ENCODE measurements at places on chromosomes 1 and 21. TPM values are rescaled to one million over a fixed set of nuclear protein-coding genes. Genes with fewer than 3 reads are reported as not detected.

- H3K27ac ChIP-seq: no peak overlapping the region
- peaks cover 12% of the 10 kb centered on the region for H3K27me3 ChIP-seq
- no peak for DNase-seq
- H3K36me3 ChIP-seq: no peaks in the 10 kb centered on the region
- peaks cover 12% of the 10 kb centered on the region for H3K4me1 ChIP-seq
These were observed 16.2 kb downstream of the ATP1A4 start for GRCh38 chr1:160167580-160167979.

DNA sequence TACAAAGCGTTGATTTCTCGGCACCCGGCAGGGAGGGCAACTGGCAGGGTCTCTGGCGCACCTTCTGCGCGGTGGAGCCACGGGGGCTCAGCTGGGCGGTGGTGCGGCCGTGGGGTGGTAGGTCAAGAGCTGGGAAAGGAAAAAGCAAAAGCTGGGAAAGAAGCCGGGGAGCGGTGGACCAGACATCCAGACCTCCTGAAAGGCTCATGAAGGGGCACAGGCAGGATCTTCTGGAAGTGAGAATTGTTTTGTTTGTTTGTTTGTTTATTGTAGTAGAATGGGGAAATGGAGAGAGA, 7.2 kb upstream of the RNU1-1 start:
- peaks cover 45% of the 10 kb centered on the region for H3K27me3 ChIP-seq
- H3K4me1 ChIP-seq: peaks cover 5% of the 10 kb centered on the region
- no peaks in the 10 kb centered on the region for H3K36me3 ChIP-seq
- no peak for DNase-seq
- no peak overlapping the region for H3K27ac ChIP-seq

DNA sequence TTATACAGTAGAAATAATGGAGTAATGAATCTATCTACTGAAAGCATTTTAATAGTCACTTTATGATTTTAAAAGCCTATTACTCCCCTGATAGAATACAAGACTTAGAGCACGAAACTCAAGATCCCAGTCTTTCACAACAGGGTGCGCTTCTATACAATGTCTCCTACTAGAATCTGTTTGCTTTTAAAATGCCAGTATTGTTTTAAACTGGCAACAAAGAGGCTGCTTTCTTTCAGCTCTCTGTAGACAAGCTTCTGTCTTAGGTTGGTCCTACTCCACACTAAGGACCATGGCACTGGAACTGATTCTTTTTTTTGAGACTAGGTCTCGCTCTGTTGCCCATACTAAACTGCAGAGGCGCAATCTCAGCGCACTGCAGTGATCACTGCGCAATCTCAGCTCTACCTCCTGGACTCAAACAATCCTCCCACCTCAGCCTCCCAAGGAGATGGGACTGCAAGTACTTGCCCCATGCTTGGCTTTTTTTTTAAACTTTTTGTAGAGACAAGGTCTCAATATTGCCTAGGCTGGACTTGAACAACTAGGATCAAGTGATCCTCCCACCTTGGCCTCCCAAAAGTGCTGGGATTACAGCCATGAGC, 4.8 kb downstream of the DCAF8 start:
- no peaks in the 10 kb centered on the region for H3K27me3 ChIP-seq
- peaks cover 6% of the 10 kb centered on the region for H3K36me3 ChIP-seq
- peak overlapping the region; percentile 21 for H3K27ac ChIP-seq
- peaks cover 29% of the 10 kb centered on the region for H3K4me1 ChIP-seq
- DNase-seq: no peak

INAVA gene
- polyA plus RNA-seq: not detected

DNA sequence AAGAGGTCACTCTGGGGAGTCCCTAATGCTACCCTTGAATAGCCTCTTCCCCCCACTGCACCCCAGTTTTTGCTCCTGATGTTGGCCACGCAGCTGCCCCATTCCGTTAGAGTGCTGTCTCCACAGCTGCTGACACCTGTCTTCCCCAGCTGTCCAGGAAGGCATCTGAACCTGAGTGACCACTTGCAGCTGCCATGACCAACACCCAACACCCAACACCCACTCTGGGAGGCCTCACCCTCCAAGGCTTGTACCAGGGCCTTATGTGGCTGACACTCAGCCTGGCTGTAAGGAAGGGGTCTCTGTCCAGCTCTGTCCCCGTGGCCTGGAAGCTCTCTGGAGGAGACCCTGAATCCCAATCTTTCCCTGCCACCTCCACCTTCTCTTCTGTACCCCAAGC, 26.7 kb upstream of the LDLRAP1 start:
- no peaks in the 10 kb centered on the region for H3K4me1 ChIP-seq
- H3K36me3 ChIP-seq: no peaks in the 10 kb centered on the region
- H3K27ac ChIP-seq: no peak overlapping the region
- no peak overlapping the region for H3K4me3 ChIP-seq
- no peak for DNase-seq

PM20D1 gene
- 3.0 TPM for polyA plus RNA-seq

- H3K27me3 ChIP-seq: peaks cover 20% of the 10 kb centered on the region
- no peaks in the 10 kb centered on the region for H3K36me3 ChIP-seq
- no peak overlapping the region for H3K4me3 ChIP-seq
- no peak for DNase-seq
- H3K4me1 ChIP-seq: peaks cover 20% of the 10 kb centered on the region
- peak overlapping the region; percentile 86 for H3K27ac ChIP-seq
These were observed 21.7 kb upstream of the PEF1 start for GRCh38 chr1:31666263-31666963.

LIPI gene
- not detected for polyA plus RNA-seq

- DNase-seq: no peak
- H3K27ac ChIP-seq: no peak overlapping the region
- no peaks in the 10 kb centered on the region for H3K27me3 ChIP-seq
- H3K4me1 ChIP-seq: no peaks in the 10 kb centered on the region
- H3K36me3 ChIP-seq: no peaks in the 10 kb centered on the region
- no peak overlapping the region for H3K4me3 ChIP-seq
These were observed 14.6 kb downstream of the COL9A2 start for GRCh38 chr1:40302475-40302874.

DNA sequence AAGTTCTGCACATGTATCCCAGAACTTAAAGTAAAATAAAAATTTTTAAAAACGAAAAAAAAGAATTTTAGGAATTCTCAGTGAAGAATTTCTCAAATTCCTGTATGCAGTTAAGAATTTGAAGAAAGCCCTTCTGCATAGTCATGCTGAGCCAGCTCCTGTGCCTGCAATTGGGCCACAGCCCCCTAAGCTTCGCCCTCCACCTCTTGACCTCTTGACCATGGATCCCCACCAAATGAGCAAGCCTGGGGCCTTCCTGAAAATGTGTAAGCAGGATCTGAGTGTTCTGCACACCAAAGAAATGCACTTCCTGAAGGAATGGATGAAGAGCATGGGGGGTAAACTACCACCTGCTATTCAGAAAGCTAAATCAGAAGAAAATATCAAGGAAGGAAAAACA, 52.0 kb downstream of the NBPF6 start:
- H3K36me3 ChIP-seq: no peaks in the 10 kb centered on the region
- peaks cover 9% of the 10 kb centered on the region for H3K27me3 ChIP-seq
- H3K4me1 ChIP-seq: no peaks in the 10 kb centered on the region
- no peak for DNase-seq
- no peak overlapping the region for H3K27ac ChIP-seq

DNA sequence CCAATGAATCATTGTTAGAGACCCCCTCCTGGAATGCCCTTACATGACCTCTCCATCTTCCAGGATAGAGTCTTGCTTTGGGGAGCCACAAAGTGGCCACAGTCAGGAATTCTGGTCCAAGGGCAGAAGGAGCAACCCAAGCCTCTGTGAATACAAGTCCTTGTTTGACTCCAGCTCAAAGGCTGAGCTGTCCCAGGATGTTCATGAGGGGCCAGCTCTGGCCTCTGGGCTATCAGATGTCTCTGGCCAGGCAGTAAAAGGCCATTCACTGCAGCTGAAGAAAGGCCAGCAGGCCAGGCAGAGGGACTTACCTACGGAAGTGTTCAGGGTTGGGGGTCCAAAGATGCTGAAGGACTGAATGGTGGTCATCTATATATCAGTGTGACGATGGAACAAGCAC, 98.3 kb upstream of the IPO9 start:
- no peak for DNase-seq
- H3K4me3 ChIP-seq: no peak overlapping the region
- no peak overlapping the region for H3K27ac ChIP-seq

DNA sequence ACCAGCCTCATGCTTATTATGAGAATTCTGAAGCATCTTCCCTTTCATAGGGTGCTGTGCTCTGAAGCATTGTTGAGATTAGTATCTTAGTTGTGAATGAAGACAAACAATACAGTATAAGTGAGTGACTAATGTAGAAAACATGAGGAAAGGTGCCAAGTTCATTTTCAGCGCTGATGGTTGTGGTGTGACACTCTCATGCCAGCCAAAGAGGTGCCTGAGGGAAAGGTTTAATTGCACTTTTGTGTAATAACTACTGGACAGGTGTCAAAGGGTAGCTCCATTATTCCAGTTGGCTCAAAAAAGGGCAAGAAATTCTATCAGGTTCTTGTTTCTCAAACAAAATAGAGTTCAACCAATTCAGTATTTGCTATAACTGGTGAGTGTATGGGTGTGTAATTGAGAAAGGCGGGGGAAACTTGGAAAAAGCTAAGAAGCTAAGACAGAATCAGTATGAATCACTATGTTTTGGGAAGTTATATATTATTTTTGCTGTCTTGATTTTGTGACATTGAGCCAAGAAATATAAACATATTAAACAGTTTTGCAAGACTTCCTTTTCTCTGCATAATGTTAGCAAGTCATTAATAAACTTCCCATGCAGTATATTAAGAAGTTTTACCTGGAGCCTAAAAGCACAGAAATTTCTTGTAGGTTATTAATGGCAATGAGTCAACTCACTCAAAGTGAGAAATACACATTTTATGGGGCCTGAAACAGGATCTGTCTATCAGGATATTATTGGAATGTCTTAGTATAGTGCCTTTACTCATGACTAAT, 31.8 kb downstream of the KCNK2 start:
- no peak overlapping the region for H3K4me3 ChIP-seq
- no peak overlapping the region for H3K27ac ChIP-seq
- no peaks in the 10 kb centered on the region for H3K4me1 ChIP-seq
- H3K27me3 ChIP-seq: no peaks in the 10 kb centered on the region
- H3K36me3 ChIP-seq: no peaks in the 10 kb centered on the region

DYNLT5 gene
- not detected for polyA plus RNA-seq

DNA sequence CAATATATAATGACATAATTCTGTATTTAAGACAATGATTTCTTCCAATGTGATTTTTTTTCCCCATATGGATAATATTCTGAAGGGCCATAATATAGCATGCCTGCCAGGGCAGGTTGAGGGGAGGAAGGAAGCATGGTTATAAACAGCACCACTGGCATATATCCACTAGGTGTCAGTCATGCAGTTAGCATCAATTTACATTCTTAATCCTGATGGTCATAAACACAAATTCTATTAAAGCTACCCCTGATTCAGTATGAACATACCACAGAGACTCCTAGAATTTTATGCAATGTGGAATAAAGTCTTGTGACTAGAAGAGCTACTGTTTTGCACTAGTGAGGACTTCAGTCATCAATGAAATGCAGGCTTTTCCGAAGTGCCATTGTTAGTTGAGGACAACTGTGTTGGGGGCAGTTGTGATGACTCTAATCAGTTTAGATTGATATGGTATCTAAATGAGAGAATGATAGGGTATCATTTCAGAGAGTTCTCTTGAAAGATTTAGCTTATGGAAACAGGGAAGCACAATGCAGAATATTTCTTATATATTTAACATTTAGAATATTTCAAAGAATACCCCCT, 342.7 kb upstream of the NR5A2 start:
- peaks cover 29% of the 10 kb centered on the region for H3K27me3 ChIP-seq
- peak; percentile 45 for DNase-seq
- no peak overlapping the region for H3K4me3 ChIP-seq

DNA sequence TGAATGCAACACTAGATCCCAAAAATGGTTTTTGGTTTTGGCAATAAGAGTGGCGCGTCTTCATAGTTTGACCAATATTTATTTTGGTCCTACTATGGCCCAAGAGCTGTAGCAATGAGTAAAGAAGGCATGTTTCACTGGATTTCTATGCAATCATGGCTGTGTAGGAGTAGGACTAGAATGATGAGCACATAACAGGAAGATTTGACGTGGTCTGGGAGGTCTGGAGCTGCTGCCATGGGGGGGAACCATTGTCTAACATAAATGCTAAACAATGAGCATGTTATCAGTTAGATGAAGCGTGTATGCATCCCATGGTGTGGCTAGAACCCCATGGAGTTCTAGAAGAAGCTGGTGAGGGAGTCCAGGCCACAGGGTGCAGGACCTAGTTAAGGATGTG, 38.3 kb downstream of the OLIG1 start:
- peaks cover 64% of the 10 kb centered on the region for H3K27me3 ChIP-seq
- peaks cover 6% of the 10 kb centered on the region for H3K4me1 ChIP-seq
- no peak for DNase-seq
- H3K36me3 ChIP-seq: peaks cover 10% of the 10 kb centered on the region
- H3K4me3 ChIP-seq: no peak overlapping the region

DNA sequence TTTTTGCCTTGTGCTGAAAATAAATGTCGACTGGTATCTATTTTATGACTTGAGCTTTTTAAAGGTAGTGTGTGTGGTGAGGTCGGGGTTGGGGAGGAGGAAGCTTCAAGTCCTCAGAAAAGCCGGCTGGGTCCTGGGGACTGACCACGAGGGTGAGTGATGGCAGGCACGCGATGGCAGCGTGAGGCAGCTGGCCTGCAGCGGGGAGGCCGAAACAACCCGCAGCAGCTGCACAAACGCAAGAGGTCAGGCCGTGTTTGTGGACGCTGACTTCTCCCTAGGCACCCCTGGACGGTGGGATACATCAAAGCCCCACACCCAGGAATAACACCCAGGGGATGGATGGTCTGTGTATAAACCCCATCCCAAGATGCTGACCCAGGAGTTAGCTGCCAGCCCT, 51.4 kb downstream of the ZBTB18 start:
- H3K27ac ChIP-seq: no peak overlapping the region
- peaks cover 44% of the 10 kb centered on the region for H3K27me3 ChIP-seq
- no peak for DNase-seq
- no peaks in the 10 kb centered on the region for H3K36me3 ChIP-seq
- H3K4me3 ChIP-seq: no peak overlapping the region

- peaks cover 18% of the 10 kb centered on the region for H3K27me3 ChIP-seq
- no peak overlapping the region for H3K4me3 ChIP-seq
- H3K36me3 ChIP-seq: no peaks in the 10 kb centered on the region
- no peak for DNase-seq
These were observed 5.2 kb upstream of the TARBP1 start for GRCh38 chr1:234484218-234484617.

DNA sequence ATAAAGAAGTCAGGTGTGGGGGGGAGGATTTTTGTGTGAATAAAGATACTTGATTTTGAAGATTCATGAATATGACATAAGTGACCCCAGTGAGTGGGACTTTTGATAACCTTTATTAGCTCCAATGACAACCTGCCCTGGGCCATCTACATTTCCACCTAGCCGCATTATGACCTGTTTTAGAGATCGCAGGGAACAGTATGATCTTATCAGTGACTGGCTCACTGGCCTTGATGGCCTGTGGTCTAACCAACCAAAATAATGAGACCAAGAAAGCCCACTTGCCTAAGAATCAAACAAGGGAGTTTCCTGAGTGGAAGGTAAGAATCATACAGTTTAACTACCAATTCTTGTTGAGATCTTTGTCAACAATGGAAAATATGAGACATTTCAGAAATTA, 1.8 kb downstream of the ELAPOR1 start:
- peaks cover 5% of the 10 kb centered on the region for H3K36me3 ChIP-seq
- H3K27me3 ChIP-seq: peaks cover 47% of the 10 kb centered on the region
- H3K4me3 ChIP-seq: peak overlapping the region; percentile 16
- H3K27ac ChIP-seq: no peak overlapping the region

FALEC gene
- polyA plus RNA-seq: 1.1 TPM
